Common myeloid progenitor, CD34-positive (primary cell): ENCODE measurements at places on chromosomes 5 and 9.

DNA sequence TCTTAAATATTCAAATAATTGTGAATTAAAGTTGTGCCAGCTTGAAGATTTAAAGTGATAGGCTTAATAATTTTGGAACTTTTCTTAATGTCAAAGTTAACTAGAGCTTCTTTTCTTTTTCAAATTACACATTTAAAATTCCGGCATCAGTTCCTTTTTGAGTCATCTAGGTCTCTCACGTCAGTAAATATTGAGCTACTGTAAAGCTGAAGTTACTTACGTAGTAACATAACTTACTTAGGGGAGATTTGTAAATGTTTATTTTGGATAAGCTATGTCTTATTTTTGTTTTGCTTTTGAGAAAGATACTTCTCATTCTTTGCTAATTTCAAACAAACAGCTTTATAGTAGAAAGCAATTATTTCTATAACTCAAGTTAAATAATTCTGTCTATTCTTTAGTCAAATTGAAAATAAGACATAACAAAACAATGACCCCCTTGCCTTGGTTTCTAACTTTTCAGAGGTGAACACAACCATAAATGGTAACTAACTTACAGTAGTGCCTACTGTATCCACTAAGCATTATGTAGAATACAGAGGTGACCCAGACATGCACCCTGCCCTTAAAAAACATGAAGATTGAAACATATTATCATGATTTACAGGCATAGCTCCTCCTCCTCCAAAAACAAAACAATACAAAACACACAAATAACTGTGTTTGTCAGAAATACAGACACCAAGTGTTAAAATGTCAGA is 29.8 kb downstream of the CD274 start:
- DNase-seq, result no peak

DNA sequence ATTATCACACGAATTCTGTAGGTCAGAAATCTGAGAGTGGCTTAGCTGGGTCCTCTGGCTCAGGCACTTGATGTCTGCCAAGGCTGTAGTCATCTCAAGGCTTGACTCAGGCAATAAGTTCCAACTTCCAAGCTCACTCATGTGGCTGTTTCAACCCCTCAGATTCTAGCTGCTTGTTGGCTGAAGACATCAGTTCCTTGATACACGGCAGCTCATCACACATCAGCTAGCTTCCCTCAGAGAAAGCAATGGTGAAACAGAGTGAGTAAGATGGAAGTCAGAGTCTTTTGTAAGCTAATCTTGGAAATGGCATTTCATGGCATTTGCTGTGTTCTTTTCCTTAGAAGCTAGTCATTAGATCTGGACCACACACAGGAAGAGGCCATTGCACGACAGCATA is 204.2 kb upstream of the PTGER4 start:
- DNase-seq, result no peak

DNA sequence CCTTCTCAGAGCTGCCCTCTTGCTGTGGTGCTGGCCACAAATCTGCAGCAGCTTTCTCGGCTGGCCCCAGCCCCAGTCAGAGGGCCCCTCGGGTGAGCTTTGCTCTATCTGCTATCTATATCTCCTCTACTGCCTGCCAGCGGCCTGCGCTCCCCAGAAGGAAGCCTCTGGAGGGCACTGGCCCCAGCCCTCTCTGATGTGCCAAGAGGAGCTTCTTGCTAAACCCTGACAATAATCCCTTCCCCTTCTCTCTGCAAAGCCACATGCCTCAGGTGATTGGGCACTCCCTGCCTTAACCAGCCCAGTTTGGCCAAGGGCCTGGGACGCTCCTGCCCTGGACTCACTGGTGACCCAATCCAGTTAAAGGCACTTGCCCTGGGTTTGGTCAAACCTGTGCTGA is 42.7 kb downstream of the CAMK2A start:
- DNase-seq, result no peak

GRCh38 chr5:176677209-176677939 is 30.1 kb downstream of the TSPAN17 start:
- DNase-seq, result no peak

GRCh38 chr5:110909415-110909814 is 162.1 kb upstream of the TSLP start:
- DNase-seq, result no peak

DNA sequence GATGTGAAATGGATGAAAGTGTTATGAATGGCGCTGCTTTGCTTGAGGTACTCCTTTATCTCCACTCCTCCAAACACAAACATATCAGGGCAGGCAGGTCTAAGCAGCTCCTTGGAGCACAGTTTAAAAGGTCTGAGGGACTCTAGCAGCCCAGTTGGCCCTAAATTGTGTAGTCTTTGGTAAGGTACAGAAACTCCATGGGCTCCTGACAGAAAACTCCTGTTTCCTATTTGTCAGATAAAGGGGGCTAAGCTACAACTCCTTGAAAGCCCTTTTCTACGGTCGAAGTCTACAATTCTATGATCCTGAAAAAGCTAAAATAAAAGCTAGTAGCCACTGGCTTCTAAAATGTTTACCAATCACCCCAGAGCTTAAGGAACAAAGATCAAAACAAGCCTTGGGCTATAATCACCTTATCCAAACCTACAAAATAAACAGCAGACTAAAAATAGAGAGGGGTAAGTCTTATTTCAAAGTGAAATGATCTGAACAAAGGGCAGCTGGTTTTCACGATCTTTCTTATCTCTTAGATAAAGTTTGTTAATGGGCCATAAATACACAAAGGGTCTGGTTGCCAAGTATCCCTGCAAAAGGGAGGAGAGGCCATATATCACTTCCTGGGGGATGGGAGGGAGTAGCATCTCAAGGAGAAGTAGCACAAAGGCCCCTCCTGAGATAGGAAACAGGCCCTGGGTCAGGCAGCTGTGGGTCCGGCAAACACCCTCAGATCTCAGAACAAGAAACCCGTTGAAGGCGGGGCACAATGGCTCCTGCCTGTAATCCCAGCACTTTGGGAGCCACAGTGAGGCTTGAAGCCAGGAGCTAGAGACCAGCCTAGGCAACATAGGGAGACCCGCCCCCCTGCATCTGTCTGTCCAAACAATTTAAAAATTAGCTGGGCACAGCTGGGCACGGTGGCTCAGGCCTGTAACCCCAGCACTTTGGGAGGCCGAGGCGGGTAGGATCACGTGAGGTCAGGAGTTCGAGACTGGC is 28.3 kb upstream of the DENND4C start:
- DNase-seq, result no peak

GRCh38 chr5:131637694-131638093 is 2.7 kb upstream of the RAPGEF6 start:
- DNase-seq, result no peak

- no peak for DNase-seq
Measured at GRCh38 chr5:16685069-16685468, 68.3 kb upstream of the RETREG1 start.

GRCh38 chr9:38117651-38118050 is 48.6 kb upstream of the SHB start:
- no peak for DNase-seq

- no peak for DNase-seq
Measured at GRCh38 chr5:160450164-160450932, 28.7 kb downstream of the PTTG1 start.

- peak; percentile 43 for DNase-seq
Measured at GRCh38 chr5:90845723-90846554, 287.3 kb downstream of the ADGRV1 start.

- no peak for DNase-seq
Measured at GRCh38 chr9:3865141-3865772, 339.5 kb upstream of the RFX3 start.

DNA sequence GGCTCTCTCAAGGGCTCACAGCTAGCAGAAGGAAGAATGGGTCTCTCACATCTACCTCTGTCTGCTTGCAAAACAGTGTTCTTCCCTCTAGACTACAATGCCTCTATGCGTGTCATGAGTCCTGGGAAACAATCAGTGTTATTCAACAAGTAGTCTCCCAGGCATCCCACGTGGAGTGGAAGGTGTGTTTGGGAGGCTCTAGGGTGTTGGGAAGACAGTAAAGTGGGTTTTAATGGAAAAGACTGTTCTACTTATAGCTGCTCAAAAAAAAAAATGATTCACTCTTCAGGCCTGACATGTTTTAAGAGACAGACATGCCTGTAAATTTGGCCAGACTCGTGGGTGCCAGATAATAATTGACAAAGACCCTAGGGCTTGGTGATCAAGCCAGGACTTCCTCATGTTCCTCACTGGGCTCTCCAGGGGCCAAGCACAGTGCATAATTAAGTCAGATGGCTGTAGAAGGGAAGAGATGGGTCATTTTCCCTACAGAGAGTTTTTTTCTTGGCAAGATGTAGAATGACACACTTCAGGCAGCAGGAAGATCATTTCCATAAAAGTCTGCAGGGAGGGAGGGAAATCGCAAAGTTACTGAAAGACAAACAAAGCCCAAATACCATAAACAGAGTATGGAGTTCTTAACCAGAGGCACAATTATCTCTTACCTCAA is 246.4 kb downstream of the ACTL7B start:
- no peak for DNase-seq

DNA sequence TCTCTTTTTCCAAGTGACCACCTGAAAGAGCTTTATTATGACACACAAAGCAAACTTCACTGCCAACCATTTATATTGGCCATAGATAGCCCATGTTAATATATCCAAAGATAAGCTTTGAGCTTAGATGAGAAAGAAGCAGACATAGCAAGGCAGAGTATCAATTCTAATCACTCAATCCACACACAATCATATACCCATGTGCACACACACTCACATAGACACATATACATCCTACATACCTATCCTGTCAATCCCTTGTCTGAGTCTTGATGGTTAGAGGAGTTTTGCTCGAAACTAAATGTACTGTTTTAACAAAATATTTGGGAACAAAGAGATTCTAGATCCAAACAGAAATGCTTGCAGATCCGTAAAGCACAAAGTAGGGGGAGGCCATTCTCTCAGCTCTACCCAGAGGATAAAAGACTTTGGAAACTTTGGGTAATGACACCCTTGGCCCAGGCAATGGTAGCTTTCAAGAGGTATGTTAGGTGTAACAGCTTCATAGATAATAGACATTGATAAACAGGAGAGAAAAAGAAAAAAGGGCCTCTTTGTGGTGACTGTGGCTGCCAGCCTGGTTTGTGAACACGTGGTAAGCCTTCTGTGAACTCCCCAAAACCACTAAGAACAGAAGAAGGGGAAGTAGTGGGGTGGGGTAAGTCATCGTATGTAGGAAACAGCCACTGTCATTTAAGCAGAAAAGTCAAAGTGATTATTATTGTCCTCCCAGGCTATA is 121.6 kb downstream of the TLR4 start:
- peak; percentile 75 for DNase-seq

- no peak for DNase-seq
Measured at GRCh38 chr9:94951324-94952135, 225.0 kb downstream of the AOPEP start.

GRCh38 chr5:124055751-124056150 is 543.8 kb downstream of the CSNK1G3 start:
- DNase-seq, result no peak

DNA sequence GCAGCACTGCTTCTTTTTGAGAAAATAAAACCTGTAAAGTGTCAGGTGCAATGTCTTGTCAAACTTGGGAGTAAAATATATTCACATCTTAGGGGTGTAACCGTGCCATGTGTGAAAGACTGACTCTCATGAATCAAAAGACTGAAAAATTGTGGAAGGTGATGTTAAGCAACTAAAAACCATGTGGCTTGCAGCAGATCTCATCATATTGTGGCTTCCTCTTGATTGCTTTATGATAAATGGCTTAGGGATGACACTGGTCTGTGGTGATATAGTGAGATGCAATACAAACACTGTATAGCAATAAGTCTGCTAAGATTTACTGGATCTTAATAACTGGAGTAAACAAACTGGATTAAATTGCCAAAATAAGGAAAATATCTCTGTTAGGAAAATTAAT is 321.6 kb downstream of the EDIL3 start:
- DNase-seq, result no peak

- DNase-seq, result peak; percentile 41
Measured at GRCh38 chr9:136143215-136144001, 24.7 kb upstream of the TMEM250 start.

- DNase-seq, result no peak
Measured at GRCh38 chr5:148384380-148384737, 601 bp downstream of the FBXO38 start.

DNA sequence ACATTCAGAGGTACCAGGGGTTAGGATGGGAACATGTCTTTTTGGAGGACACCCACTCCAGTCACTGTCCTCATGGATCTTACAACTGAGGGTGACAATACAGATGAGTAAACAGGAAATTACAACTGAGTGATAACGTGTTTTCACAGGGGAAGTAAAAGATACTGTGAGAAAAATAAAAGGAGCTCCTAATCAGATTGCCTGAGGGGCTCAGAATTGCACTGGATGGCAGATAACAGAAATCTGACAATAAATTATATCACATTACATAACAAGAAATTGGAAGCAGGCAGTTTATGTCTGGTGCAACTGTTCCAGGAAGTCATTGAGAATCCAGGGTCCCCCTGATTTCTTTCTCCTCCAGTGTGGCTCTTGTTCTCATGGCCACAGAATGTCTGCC is 40.1 kb upstream of the PCSK1 start:
- DNase-seq, result no peak

- no peak for DNase-seq
Measured at GRCh38 chr9:137750566-137750965, 127.0 kb upstream of the CACNA1B start.

DNA sequence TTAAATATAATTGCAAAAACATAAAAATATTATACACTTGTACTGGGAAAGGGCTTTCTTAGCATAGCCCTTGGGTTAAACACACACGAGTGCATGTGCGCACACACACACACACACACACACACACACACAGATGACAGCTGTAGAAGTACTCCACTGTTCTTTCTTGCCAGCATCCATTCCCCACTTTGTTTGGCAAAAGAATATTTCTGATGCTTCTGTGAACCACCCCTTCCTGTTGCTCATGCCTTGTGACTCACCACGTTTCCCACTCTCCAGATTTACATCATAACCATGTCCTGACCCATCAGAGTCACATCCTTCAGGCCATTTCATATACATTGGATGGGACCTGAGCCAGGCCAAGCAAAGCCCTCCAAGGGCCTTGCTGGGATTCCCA is 280.1 kb downstream of the DNAH5 start:
- no peak for DNase-seq

GRCh38 chr9:116913536-116913935 is 226.4 kb downstream of the TRIM32 start:
- no peak for DNase-seq

GRCh38 chr9:33921967-33922895 is 105.3 kb downstream of the UBE2R2 start:
- DNase-seq, result peak; percentile 38

DNA sequence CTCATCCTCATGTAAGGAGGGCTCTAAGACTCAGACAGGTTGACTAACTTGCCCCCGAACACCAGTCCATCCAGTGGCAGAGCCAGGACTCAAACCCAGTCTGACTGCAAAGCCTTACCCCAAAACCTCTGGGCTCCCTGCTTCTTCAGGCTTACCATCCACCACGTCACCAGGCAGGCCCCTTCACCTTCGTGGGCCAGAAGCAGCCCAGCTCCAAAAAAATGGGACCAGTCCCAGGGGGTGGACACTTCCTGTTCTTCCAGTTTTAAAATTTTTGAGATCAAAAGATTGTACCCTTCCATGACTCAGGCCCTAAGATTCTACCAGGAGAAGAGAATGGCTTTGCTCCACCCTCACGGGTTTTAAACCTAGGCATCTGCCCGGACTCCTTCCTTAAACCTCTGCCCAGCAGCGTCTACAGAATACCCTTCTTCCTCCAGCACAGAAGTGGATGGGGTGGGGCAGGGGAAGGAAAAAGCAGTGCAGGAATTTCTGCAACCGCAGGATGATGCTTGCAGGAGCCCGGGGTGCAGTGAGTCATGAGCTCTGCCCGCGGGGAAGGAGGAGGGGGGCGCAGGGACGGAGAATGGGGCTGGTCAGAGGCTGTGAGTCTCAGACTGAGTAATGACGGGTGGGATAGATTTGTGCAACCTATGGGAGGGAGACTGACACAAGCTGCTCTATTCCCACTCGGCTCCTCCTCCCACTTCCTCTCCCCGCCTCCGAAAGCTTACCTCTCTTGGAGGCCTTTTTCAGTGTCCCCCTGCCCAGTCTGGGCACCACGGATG is 50.4 kb upstream of the STXBP1 start:
- peak; percentile 67 for DNase-seq
